ENCODE measurements at places on chromosomes 4 and X.

DNA sequence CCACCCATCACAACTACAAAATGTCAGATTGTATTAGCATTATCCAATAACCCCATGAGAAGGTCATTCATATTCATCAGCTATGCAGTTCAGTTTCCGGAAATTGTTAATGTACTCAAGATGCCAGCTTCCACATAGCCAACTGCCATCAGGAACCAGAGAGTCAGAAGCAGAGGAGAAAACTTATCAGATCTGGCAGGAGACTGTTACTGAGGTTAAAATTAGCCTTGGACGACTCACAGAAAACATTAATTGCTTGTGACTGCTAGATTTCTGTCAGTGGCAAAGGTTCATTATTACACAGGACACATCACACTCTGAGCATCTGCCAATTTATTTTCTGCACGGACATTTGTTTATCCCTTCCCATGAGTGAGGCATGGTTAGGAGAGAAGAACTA, 352.8 kb downstream of the DHRSX start:
- DNase-seq, result no peak

- no peak for DNase-seq
Observed at GRCh38 chr4:106062452-106062875, 167.2 kb downstream of the NPNT start.

GRCh38 chrX:139842326-139843185, 90.3 kb downstream of the ATP11C start:
- DNase-seq, result no peak

DNA sequence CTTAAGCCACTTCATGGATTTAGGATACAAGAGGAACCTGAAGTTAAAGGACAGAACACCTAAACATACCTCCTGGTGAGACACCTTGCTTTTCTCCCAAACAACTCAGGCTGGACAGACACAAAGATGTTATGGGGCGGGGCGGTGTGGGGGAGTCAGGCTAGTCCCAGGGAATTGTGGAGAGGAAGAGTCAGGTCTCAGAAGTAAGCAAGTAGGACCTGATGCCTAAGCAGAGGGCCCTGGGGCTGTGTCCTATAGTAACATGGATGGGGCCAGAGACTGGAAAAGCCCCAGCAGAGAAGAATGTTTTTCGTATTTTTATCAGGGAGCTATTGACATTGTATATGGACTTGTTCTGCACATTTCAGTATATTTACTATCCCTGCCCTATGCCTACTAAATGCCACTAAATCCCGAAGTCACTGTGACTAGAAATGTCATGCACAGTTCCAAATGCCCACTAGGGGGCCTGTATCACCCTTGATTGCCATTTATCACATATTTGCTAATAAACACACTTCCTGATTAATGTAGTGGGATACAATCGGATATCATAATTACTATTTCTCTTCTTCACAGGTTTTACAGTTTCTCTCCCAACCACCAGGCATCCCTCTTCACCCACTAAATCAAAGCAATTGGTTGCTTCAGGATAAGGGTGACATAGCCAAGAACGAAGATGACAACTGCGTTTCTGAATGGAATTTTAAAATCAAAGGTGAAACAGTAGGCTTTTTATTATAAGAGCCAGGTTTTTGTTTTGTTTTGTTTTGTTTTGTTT, 23.8 kb upstream of the ARHGAP10 start:
- DNase-seq, result no peak

GRCh38 chrX:63784902-63785707, at the start of gene ARHGEF9:
Gene ARHGEF9, minus strand, starts transcription at chrX:63785214. Its CDS starts 69 bp downstream, at chrX:63785145.
- DNase-seq, result no peak

- no peak for DNase-seq
Observed at GRCh38 chr4:78529569-78530209, 21.9 kb upstream of the ANXA3 start.

DNA sequence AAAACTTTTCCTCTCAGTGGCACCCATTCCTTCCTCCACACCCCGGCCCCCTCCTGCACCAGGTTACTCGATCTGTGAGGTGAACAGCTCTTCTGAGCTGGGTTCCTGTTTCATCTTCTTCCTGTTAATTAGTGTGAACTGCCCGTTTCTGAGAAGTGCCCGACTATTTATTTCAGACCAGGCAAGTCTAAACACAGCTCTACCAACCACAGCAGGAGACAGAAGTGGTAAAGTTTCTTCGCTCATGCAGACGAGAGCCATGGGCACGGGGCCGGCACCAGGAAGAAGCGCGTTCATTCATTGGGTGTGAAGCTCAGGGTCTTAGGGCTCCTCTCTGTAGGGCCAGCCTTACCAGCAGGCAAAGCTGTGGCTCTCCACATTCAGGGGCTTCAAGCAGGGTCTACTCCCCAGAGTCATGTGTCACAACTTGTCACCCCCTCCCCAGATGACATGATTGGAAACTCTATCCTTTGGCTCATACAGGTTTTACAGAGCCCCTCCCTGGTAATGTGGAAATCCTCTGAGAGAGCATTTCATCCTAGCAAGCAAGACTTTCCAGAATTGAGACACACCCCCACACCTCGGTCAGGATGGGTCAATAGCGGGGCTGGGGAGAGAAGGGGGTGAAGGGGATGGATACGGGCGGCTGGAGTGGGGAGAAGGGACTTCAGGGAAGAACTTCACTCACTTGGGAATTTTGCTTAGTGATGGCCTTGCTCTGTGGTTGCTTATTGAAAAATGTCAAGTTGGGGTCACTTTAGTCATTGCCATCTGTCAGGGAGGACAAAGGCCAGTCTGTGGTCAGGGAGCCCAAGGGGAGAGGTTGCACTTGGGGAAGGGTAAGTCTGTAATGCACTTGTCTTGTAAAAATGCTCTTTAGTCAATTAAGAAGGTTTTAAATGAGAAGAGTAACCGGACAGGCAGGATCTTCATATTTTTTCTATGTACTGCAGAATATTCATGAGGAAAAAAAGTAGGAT, 121.6 kb upstream of the TRIM2 start:
- no peak for DNase-seq

DNA sequence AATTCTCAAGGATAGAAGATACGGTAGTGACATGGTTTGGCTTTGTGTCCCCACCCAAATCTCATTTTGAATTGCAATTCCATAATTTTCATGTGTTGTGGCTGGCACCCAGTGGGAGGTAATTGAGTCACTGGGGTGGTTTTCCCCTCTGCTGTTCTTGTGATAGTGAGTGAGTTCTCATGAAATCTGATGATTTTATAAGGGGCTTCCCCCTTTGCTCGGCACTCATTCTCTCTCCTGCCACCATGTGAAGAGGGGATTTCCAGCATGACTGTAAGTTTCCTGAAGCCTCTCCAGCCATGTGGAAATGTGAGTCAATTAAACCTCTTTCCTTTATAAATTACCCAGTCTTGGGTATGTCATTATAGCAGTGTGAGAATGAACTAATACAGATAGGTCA, 8.5 kb upstream of the SPANXN4 start:
- no peak for DNase-seq

DNA sequence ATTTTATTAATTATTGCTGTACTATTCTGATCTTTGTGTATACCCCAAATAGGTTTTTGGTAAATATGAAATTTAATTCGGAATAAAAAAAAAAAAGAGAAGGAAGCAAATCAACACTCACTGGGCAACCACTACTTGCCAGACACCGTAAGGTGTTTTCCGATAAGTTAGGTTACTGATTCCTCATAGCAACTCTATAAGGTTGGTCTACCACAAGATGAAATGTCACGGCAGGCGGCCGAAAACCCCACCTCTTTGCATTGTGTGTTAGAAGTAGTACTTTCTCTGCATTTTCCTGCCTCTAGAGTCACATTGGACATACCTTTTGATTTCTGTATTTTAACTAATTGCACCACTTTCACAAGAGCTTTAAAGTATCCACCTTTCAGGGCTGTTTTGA, 44.5 kb upstream of the RASGEF1B start:
- DNase-seq, result no peak

- no peak for DNase-seq
Observed at GRCh38 chr4:127313767-127314166, 319.0 kb upstream of the INTU start.

DNA sequence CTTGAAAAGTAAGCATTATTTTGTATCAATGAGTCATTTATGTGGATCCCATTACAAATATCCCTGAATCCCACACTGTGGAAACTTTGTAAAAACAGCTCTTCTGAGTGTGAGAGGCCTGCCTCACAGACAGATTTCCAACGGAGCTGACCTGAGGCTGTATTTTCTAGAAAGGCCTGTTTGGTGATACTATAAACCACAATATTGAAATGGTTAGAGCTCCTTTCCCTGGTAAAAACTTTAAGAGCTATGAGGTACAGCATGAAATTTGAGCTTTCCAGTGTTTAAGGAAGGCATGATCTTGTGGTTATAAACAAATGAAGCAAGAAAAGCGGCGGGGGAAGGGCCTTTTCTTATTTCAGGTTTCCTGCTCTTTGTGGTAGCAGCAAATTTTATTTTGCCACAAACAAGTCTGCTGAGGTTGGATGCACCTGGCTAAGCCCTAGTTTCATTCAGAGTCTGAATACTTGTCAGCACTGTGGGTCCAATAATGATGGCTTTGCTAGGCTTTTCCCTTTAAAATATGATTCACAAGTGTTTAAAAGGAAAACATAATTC, 86.8 kb upstream of the ETNPPL start:
- DNase-seq, result no peak

DNA sequence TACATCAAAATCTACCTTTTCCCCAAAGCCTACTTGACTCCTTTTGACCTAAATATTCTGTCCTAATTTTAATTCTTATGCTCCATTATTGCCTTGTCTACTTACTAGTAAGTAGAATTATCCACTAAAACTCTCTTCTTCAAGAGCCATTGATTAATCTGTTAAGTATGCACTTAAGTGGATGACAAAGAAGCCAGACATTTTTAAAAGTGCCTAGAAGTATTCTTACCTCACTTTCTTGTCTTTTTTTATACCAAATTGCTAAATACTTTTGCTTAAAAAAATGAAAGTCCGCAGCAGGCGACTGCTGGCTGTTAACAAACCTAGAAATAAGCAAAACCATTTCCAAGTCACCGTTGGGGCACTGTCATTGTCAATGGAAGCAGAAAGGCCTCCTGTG, 20.1 kb upstream of the FRMPD4 start:
- DNase-seq, result no peak

DNA sequence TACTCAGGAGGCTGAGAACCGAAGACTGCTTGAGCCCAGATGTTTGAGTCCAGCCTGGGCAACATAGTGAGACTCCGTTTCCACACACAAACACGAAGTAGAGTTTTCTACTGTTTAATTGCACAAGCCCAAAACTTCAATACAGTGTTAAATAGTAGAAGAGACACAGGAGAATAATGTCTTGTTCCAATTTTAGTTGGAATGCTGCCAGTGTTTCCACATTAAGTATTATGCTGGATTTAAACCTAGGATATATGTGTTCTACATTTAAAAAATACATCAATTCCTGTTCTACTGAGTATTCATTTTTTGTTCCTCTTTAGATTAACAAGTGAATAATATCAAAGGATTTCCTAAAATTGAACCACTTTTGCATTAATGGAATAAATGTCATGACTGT, 91.3 kb downstream of the LCORL start:
- DNase-seq, result no peak

DNA sequence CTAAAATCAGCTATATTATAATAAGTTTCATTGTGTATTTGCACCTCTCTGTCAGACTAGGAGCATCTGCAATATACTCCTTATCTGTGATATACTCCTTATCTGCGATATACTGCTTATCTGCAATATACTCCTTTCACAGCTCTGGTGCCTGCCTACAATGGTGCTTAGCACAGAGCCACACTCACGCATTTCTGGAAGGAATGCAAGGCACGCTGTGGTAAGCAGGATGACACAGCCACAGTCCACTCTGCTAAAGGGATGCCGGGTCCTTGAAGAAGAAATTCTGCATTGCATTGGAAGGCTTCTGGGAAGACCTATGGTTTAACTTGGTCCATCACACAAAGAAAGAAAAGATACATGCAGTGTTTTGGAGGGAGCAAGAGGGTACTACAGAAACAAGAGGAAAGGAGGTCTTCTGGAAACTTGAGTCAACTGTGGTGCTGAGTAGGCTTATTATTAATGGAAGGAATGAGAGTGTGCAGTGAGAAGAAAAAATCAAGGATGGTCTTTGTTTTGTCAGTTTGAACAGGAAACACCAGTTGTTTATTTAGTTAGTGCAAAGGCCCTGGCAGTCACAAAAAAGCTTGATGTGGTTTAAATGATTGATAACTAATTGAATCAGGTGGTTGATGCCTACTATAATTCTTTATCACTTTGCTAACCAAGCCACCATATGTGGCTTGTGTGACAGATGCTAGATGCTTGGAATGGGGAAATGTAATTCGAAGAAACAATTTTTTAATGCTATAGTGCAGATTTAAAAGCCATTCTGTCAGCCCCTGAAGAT, 342.3 kb downstream of the GRXCR1 start:
- no peak for DNase-seq

GRCh38 chr4:16206848-16207247, 19.4 kb downstream of the TAPT1 start:
- no peak for DNase-seq

Measured in stimulated activated CD4-positive, alpha-beta T cell treated with anti-CD3 and anti-CD28 coated beads, Interleukin-1b, Interleukin-23, amount 100 ng/mL, for 4 hours (primary cell).